Fibroblast of lung (primary cell): ENCODE measurements at places on chromosomes 6 and 20. TPM values are rescaled to one million over a fixed set of nuclear protein-coding genes. Genes with fewer than 3 reads are reported as not detected.

KHDC1 gene
- total RNA-seq, result 5.1 and 5.6 TPM in 2 replicates

- H3K4me3 ChIP-seq, result no peak overlapping the region
- H3K27me3 ChIP-seq, result no peaks in the 10 kb centered on the region
- H3K4me1 ChIP-seq, result peaks cover 2% of the 10 kb centered on the region
- no peak overlapping the region for H3K27ac ChIP-seq
- no peak for DNase-seq
- no peaks in the 10 kb centered on the region for H3K36me3 ChIP-seq
These were observed 89.2 kb downstream of the SASH1 start for GRCh38 chr6:148431840-148432239.

GSS gene
- 39.0 and 71.3 TPM in 2 replicates for total RNA-seq

DNA sequence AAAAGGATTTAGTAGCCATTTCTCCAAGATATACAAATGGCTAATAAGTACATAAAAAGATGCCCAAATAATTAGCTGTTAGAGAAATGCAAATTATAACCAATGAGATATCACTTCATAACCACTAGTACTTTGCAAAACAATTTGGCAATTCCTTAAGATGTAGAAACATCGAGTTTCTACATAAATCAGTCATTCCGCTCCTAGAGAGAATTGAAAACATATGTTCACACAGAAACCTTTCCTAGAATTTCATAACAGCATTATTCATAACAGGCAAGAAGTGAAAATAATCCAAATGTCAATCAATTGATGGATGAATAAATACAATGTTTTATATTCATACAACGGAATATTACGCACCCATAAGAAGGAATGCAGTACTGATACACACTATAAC lies 20.5 kb upstream of the NT5E start:
- DNase-seq, result no peak
- no peaks in the 10 kb centered on the region for H3K4me1 ChIP-seq
- H3K27me3 ChIP-seq, result no peaks in the 10 kb centered on the region
- H3K36me3 ChIP-seq, result no peaks in the 10 kb centered on the region
- H3K27ac ChIP-seq, result no peak overlapping the region
- H3K4me3 ChIP-seq, result no peak overlapping the region

OPN5 gene
- not detected in 2 replicates for total RNA-seq
